ENCODE measurements at places on chromosomes 7 and 10.

- no peak for DNase-seq
Observed at GRCh38 chr7:21365866-21366624, 61.8 kb upstream of the SP4 start.

DNA sequence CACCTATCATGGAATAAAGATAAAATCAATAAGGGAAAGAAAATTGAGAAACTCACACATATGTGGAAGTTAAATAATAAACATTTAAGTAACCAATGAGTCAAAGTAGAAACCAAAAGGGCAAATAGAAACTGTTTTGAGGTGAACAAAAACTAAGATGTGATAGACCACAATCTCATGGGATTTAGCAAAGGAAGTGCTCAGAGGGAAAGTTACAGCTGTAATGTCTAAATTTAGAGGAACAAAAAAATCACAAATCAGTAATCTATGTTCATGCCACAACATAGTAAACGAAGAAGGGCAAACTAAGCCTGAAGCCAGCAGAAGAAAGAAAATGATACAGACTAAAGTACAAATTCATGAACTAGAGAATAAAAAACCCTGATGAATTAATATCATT is 16.3 kb downstream of the CYP3A4 start:
- no peak for DNase-seq

DNA sequence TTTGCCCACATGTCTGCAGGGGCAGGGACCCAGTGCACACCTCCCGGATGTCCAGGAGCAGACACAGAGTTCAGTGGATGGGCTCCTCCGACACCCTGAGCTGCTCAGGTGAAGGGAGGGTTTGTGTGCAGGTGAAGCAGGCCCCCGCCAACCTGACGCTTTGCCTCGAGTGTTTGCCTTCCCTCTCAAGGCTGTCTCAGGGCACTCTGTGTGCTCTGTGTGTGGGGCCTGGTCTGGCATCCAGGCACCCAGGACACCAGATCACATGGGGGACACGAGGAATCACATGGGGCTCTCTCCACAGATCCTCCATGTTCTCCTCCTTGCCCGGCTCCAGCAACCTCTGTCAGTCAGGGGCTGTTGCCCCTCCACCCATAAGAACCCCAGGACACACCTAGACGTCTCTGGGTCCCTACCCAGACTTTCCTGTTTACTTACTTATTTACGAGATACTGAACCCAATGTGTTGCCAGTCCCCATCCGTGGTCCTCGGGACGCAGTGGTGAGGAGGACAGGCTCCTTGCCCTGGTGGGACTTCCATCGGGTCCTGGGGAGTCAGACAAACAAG is 99.5 kb downstream of the HTR5A start:
- no peak for DNase-seq

- DNase-seq = no peak
Observed at GRCh38 chr10:125038637-125039036, 96.7 kb downstream of the ZRANB1 start.

DNA sequence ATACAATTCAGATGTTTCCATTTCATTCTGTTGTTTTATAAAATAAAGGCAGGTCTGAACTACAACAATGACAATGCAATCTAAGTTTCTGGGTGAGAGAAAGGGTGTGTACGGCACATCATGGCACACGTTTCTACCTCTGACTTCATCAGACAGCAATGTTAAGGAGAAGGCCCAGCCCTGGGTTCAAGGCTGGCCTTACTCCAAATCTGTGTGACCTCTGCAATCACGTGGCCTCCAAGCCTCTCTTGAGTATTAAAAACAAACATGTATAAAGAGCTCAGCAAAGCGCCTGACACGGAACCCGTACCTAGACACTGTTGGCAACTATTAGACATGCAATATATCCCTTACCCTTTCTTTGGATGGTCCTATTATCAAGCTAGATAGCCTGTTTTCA is 114.1 kb downstream of the LARP4B start:
- no peak for DNase-seq

- no peak for DNase-seq
Observed at GRCh38 chr7:48067475-48067874, 21.6 kb upstream of the UPP1 start.

- no peak for DNase-seq
Observed at GRCh38 chr10:110170142-110170971, 37.0 kb upstream of the MXI1 start.

- DNase-seq = no peak
Observed at GRCh38 chr7:73980206-73980605, 47.8 kb upstream of the ELN start.

- DNase-seq = no peak
Observed at GRCh38 chr10:84991301-84991700, 662.9 kb downstream of the CCSER2 start.

DNA sequence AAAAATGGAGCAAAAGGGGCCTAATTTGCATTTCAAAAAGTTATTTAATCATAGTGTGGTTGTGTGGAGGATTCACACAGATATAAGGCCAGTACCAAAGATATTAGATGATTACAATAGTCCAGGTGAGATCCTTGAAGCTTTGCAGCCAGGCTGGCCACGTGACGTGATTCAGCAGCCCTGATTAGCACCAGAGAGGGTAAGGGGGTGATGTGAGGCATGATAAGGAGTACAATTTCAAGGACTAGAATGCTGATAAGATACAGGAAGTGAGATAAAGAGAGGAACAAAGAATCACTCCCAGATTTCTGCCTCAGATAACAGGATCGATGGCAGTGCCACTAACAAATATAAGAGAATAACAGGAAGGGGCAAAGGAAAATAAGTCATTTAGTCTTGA is 108.4 kb upstream of the PALS2 start:
- no peak for DNase-seq

DNA sequence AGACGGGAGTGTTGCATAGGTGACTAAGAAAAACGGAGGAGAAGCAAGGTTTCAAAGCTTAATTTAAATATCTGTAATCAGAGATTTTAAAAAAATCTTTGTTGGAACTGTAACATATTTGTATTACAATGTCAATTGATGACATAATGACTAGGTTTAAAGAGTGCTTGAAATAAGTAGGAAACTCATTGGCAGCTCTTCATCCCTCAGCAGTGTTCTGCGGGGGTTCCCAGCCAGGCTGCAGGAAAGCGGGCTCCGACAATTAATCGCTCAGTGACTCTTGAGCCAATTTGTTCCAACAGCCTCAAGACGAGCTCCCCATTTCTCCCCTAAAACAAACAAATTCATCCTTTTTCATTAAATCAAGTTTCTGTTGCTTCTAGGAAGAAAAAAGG is 22.6 kb downstream of the CPXM2 start:
- DNase-seq = no peak

DNA sequence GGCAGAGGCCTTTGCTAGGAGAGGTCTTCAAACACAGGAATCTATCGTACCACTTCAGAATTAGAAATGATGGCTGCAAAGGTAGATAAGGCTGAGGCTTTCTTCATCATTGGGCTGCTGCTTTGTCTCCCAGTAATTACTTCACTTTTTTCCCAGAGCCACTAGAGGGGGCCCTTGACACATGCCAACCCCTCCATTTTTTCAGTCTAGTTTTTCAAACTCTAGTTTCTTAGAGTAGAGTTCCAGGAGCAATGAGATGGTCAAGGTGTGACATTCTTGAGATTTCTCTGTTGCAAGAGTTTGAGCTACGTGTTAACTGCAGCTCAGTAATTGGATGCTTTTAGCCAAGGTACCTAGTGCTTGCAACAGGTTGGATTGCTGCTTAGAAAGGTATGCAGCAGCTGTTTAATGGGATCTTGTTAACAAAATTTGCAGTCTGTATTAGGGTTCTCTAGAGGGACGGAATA is 33.8 kb upstream of the RBM20 start:
- peak; percentile 59 for DNase-seq

DNA sequence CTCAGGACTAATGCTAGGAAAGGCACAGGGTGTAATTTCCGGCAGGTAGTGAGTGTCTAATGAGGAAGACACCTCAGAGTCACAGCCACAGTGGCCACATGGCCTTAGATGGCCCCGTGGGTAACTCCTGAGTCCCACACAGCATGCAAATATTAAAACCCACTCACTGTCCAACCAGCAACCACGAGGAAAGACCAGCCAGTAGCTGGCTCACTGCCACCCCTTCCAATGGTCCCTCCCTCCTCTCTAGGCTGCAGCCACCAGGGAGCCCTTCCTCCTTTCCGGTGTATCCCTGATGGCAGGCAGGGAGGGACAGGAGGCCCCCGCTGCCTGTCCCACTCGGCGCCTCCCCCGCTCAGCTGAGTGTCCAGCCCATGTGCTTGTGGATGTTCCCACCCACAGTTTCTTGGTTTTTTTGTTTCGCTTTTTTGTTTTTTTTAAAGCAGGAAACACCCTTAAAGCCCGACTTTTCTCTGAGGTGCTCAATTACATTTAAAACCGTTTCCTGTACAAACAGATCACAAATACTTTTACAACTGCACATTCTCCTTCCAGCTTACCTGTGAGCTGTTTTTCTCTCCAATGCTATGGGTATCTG is 9.2 kb downstream of the BNIP3 start:
- peak; percentile 23 for DNase-seq

- DNase-seq = no peak
Observed at GRCh38 chr10:48399551-48399950, 93.1 kb downstream of the MAPK8 start.

GRCh38 chr10:124728071-124728829 is 15.9 kb downstream of the FAM53B start:
- no peak for DNase-seq

DNA sequence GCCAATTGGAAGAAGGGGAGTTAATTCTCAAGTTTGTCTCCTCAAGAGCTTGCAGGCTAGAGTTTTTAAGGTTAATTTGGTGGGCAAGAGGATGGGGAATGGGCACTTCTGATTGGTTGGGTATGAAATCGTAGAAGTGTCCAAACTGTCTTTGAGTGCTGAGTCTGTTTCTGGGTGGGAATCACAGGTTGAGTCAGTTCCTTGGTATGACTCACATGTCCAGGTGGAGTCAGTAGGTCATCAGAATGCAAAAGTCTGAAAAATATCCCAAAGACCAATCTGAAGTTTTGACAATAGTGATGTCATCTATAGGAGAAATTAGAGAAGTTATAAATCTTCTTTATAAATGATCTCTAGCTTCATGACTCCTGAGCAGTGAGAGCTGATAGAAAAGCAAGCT is 1252.2 kb downstream of the REEP3 start:
- DNase-seq = no peak

DNA sequence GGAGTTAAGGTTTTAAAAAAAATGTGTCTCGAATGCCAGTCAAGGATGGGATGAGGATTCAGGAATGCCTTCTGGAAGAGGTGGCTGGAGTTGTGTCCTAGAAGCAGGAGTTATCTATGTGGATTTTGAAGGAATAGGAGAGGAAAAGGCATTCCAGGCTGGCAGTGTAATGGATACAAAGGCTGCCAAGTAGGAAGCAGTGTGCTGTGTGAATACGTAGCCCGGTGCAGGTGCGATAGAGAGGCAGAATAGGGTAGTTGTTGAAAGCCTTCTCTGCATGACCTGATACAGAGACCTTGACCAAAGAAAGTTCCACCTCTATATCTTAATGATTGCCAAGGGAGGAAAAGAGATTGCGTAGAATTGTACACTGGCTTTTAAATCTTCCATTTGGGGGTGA is 128.1 kb upstream of the ITGB1 start:
- no peak for DNase-seq

DNA sequence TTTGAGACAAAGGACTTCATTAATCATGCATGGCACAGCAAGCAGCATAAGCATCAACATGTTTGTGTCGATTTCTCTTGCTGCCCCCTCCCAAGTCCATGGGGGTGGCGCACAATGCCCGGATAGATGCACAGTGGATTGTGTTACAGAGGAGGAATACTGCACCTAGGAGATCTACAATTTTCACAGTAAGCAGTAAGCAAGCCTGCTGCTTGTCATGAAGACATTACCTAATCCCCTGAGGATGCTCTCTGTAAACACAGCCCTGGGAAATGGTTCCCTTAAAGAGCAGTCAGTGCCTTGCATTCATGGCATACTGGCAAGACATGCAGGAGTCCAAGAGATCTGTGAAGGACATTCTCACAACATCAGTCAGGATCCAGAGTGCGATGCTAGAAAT is 137.7 kb downstream of the ETV1 start:
- DNase-seq = no peak

- DNase-seq = no peak
Observed at GRCh38 chr7:22911889-22912288, 89.2 kb upstream of the TOMM7 start.

GRCh38 chr10:73956476-73957359 is 41.2 kb upstream of the VCL start:
- no peak for DNase-seq

- no peak for DNase-seq
Observed at GRCh38 chr7:67451306-67451705, 454.7 kb downstream of the TYW1 start.

DNA sequence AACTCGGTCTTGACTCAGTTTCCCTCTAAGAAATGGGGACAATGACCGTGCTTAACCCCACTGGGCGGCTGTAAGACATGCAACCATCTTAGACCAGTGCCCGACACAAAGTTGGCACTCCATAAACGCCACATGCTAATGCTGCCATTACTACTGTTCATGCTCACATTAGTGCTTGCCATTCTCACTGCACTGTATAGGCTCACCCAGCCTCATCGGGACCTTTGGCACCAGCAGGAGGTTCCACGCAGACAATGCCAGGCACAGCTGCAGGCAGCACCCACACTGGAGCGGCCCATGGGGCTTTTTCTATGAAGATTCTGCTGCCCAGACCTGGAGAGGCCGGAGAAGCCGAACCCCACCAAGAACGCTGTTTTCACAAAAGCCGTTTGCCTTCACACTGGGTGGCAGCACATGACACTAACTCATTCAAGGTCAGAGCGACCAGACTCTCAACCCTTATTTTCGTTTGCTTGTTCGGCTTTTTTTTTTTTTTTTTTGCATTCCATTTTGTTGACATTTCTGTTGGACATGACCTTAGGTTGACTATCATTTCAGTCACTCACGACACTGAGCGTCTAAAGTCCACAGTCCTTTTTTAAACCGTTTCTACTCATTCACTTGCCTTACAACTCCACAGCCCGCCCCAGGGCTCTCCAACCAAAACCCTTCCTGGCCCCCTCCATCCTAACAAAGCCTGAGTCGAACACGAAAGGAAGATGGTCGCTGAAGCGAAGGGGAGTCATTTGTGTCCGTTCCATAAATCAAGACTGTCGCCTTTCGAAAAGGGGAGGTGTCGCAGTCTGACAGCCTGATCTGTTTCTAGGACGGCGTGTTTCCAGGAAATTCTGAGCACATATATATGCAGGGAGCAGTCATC is 124.4 kb upstream of the RNF32 start:
- DNase-seq = no peak

DNA sequence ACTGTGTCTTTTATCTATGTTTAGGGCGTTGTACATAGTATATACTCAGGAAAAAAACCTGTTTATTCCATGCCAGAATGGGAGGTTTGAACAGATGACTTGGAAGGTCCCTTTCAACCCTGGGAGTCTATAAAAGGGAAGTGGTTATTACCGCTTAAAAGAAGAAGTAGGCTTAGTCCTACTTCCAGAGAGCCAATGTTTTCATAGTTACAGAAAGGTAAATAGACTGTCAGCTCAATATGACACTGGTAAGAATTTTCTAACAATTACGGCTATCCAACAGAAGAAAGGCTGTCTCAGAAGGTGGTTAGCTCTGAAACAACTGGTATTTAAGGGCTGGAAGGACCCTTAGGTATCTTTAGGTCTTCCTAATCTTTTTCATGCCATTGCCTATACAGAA is 1.1 kb upstream of the TFAM start:
- DNase-seq = no peak
